ENCODE measurements at places on chromosomes 4 and X. TPM values are rescaled to one million over a fixed set of nuclear protein-coding genes. Genes with fewer than 3 reads are reported as not detected.
A peak's percentile ranks its signal among the peaks of the same experiment; 100 is the strongest.

DNA sequence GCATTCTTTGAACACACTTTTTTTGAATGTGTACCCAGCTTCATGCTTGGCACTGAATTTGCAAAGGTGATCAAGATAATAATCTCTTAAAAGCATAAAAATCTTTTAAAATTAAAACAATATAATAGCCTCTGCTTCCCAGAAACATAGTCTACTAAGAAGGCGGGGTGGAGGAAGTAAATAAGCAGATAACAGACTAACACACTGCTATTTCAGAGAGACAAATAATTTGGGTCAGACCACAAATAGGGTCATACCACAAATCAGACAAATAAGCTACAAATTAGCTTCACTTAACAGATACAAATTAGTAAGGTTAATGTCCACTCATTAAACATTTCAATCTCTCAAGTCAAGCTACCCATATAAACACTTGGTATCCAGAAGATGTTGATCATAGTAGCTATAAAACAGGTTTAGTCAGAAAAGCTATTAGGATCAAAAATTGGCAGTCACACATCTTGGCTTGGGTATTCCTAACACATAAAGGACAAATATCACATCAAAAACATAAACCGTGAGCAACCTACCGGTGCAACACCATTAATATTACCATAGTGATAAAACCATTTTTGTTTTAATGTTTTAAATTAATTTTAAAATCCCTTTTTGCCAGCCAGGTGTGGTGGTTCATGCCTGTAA is 47.3 kb downstream of the PPP3CA start:
- no peak overlapping the region for H3K27ac ChIP-seq
- no peaks in the 10 kb centered on the region for H3K4me1 ChIP-seq
- no peaks in the 10 kb centered on the region for H3K36me3 ChIP-seq
- no peak overlapping the region for H3K4me3 ChIP-seq

- H3K4me3 ChIP-seq = no peak overlapping the region
- DNase-seq = no peak
- no peak overlapping the region for H3K27ac ChIP-seq
- no peaks in the 10 kb centered on the region for H3K4me1 ChIP-seq
Observed at GRCh38 chrX:10327651-10328050, 170.9 kb downstream of the CLCN4 start.

- no peaks in the 10 kb centered on the region for H3K36me3 ChIP-seq
- no peaks in the 10 kb centered on the region for H3K4me1 ChIP-seq
- no peak overlapping the region for H3K27ac ChIP-seq
- H3K4me3 ChIP-seq = no peak overlapping the region
Observed at GRCh38 chr4:43732829-43733426, 715.7 kb downstream of the KCTD8 start.

The PAGE3 gene
- total RNA-seq = not detected

DNA sequence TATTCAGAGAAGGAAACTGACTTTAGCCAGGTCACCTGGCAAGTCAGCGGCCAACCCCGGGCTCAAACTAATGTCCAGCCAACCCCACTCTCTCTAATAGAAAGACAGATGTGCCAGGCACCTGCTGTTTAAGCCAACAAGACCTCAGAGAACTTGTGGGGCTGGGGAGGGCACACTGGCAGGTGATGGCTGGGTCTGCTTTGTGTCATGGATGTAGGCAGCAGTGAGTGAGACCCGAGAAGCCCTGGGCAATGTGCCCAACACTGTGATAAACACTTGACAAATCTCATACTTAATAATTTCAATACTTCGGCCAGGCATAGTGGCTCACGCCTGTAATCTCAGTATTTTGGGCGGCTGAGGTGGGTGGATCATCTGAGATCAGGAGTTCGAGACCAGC is 9.0 kb upstream of the CD99L2 start:
- H3K4me3 ChIP-seq = no peak overlapping the region
- DNase-seq = no peak
- no peaks in the 10 kb centered on the region for H3K36me3 ChIP-seq
- H3K27me3 ChIP-seq = no peaks in the 10 kb centered on the region

The IDUA gene
- 23.1 TPM for total RNA-seq

GRCh38 chr4:78235800-78236199 is 178.7 kb downstream of the FRAS1 start:
- no peaks in the 10 kb centered on the region for H3K4me1 ChIP-seq
- no peak for DNase-seq
- H3K27me3 ChIP-seq = no peaks in the 10 kb centered on the region
- no peaks in the 10 kb centered on the region for H3K36me3 ChIP-seq

DNA sequence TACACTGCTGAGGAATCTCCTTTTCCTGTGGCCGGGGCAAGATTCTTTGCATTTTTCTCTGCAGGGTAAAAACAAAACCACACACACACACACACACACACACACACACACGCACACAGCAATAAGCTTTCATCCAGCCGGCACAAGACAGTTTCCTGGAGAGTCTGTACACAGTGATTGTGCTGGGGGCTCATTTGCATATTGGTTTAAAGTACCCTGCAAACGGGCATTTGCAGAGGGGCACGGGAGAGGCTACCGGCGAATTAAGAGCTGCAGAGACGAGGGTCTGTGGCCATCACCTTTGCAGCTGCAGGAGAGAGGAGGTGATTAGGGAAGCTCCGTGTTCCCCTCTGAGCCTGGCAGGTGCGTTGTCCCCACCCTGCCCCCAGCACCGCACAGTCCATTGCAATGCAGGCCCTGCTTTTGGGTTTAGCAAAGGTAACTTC is 219.9 kb downstream of the SHOX start:
- no peak overlapping the region for H3K4me3 ChIP-seq
- H3K27ac ChIP-seq = no peak overlapping the region
- H3K4me1 ChIP-seq = no peaks in the 10 kb centered on the region
- no peaks in the 10 kb centered on the region for H3K36me3 ChIP-seq

- H3K36me3 ChIP-seq = no peaks in the 10 kb centered on the region
- no peak overlapping the region for H3K27ac ChIP-seq
- no peaks in the 10 kb centered on the region for H3K4me1 ChIP-seq
- H3K4me3 ChIP-seq = no peak overlapping the region
Observed at GRCh38 chrX:11399489-11400094, 106.4 kb downstream of the AMELX start.

The SORBS2 gene
- total RNA-seq = 821 TPM

DNA sequence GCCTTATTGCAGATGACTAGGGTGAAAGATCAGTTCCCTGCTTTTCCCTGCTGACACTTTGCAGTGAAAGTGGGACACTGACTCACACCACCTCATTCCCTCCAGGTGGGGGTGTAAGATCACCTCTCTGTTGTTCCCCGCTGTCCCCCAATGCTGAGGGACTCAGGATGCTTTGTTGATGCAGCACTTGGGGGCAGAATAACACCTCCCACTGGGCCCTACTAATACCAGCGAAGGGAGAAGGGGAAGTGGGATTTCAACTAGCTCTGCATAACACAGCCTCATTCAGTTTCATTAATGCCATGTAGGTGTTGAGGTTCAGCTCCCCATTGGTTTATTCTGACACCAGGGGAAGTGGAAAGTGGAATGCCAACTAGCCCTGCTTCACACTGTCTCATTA is 43.6 kb upstream of the IL1RAPL2 start:
- no peaks in the 10 kb centered on the region for H3K36me3 ChIP-seq
- no peaks in the 10 kb centered on the region for H3K4me1 ChIP-seq
- no peaks in the 10 kb centered on the region for H3K27me3 ChIP-seq
- no peak overlapping the region for H3K4me3 ChIP-seq
- no peak for DNase-seq
- no peak overlapping the region for H3K27ac ChIP-seq

The ASB9 gene
- 3.9 TPM for total RNA-seq

- H3K27me3 ChIP-seq = no peaks in the 10 kb centered on the region
- peaks cover 5% of the 10 kb centered on the region for H3K4me1 ChIP-seq
- no peaks in the 10 kb centered on the region for H3K36me3 ChIP-seq
- DNase-seq = peak; percentile 72
- H3K27ac ChIP-seq = no peak overlapping the region
- H3K4me3 ChIP-seq = no peak overlapping the region
Observed at GRCh38 chr4:148094149-148094548, 348.1 kb downstream of the NR3C2 start.
